ENCODE measurements at places on chromosomes 13 and 19.

- DNase-seq, result no peak
Observed at GRCh38 chr13:45878966-45879365, 27.4 kb upstream of the SIAH3 start.

DNA sequence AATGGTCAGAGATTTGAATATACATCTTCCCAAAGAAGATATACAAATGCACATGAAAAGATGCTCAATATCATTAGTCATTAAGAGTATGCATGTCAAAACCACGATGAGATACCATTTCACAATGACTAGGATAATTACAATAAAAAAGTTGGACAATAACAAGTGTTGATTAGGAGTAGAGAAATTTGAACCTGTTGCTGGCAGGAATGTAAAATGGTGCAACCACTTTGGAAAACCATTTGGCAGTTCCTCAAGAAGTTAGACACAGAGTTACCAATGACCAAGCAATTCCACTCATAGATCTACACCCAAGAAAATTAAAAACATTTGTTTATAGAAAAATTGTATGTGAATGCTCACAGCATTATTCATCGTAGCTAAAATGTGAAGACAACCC, 33.2 kb upstream of the STARD13 start:
- no peak for DNase-seq

- peak; percentile 32 for DNase-seq
Observed at GRCh38 chr19:47275791-47276461, 1.2 kb downstream of the INAFM1 start.

DNA sequence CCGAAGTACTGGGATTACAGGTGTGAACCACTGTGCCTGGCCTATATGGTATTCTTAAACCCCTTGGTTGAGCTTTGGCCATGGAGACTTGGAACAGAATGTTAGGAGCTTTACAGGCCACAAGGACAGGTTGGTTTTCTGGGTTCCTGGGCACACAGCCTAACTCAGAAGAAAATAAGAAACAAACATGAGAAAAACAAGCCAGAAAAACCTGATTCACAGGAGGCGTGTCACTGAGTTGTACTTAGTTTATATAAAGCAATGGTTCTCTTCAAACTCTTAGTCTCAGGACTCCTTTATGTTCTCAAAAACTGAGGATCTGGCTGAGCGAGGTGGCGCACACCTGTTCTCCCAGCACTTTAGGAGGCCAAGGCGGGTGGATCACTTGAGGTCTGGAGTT, 125.1 kb upstream of the SPATA13 start:
- no peak for DNase-seq

GRCh38 chr13:97512732-97513131, 78.8 kb downstream of the RAP2A start:
- DNase-seq, result no peak

- no peak for DNase-seq
Observed at GRCh38 chr13:32141462-32141861, 109.9 kb downstream of the FRY start.

DNA sequence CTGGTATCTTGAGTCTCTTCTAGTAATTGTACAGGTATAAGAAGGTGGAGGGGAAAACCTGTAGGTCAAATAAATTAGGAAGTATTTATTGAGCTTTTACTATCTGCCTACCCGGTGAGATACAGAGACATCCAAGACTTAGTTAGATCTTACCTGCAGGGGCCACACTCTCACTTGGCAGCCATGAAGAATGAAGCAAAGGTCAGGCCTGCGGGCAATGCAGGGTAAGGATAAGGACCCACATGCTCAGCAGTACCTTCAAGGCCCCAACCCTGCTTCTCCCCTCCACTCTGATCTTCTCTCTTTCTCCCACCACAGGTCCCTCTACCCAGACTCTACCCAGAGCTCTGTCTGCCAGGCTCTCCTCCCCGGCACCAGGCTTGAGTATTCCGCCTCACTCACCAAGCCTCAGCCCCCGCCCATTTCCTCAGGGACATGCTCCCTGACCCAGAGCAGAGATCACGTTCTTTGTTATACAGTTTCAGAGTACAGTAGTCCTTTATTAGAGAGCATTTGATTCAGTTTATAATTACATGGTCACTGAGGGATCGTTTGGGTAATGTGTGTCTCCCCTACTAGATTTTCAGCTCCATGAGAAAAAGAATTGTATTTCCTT, 18.9 kb upstream of the CLDN10 start:
- DNase-seq, result no peak

GRCh38 chr13:28489524-28489931, 5.4 kb downstream of the FLT1 start:
- peak; percentile 40 for DNase-seq

GRCh38 chr19:5955636-5955935, 22.4 kb downstream of the RANBP3 start:
- DNase-seq, result peak; percentile 49

- peak; percentile 69 for DNase-seq
Observed at GRCh38 chr13:60583196-60583888, 186.3 kb downstream of the TDRD3 start.

DNA sequence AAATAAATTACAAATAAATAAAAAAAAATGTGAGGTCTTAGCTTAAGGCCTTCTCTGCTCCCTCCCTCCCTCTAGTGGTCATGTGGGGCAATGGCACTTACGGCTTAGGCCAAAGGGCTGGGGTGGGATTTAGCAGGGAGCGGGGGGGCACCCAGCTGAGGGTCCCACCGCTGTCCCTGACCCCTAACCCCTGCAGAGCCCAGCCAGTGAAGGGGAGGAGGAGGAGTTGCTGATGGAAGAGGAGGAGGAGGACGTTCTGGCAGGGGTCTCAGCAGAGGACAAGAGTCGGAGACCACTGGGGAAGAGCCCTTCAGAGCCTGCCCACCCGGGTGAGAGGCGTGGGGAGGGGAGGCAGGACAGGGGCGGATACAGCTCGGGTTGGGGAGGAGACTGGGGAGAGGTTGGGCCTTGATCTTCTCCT, 9.3 kb downstream of the MPND start:
- DNase-seq, result peak; percentile 72
